ENCODE measurements at places on chromosomes 12 and 14. TPM values are rescaled to one million over a fixed set of nuclear protein-coding genes. Genes with fewer than 3 reads are reported as not detected.

GRCh38 chr12:105766029-105766428 lies 372.7 kb downstream of the NUAK1 start:
- no peak overlapping the region for H3K27ac ChIP-seq
- H3K27me3 ChIP-seq = no peaks in the 10 kb centered on the region
- H3K4me3 ChIP-seq = no peak overlapping the region

GRCh38 chr12:27973487-27973890 lies 956 bp upstream of the PTHLH start:
- H3K27me3 ChIP-seq = peaks cover 18% of the 10 kb centered on the region
- H3K4me3 ChIP-seq = no peak overlapping the region
- H3K27ac ChIP-seq = no peak overlapping the region

DNA sequence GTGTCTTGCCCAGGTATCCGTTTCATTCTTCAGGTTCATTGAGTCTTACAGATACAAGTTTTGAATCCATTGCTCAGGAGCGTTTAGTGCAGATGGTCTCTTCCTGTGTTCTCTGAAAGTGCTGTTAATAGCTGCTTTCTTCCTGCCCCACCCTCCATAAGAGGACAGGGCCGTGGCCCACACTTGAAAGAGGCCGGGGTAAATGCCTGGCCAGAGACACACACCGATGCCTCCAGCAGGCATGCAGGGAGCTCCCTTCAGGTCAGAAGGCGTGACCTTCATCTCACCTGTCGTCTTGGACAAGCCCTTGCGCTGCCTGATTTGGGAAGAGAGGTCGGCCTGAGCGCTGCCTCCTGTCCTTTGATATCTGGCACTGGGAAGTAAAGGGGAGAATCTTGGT lies 11.6 kb downstream of the PRKAB1 start:
- peaks cover 47% of the 10 kb centered on the region for H3K36me3 ChIP-seq
- H3K4me3 ChIP-seq = no peak overlapping the region
- no peak overlapping the region for H3K27ac ChIP-seq

GRCh38 chr12:26276709-26277108 lies 81.3 kb downstream of the SSPN start:
- no peak overlapping the region for H3K27ac ChIP-seq
- no peak for DNase-seq
- no peaks in the 10 kb centered on the region for H3K4me1 ChIP-seq
- no peak overlapping the region for H3K4me3 ChIP-seq
- H3K36me3 ChIP-seq = no peaks in the 10 kb centered on the region
- H3K27me3 ChIP-seq = no peaks in the 10 kb centered on the region

DNA sequence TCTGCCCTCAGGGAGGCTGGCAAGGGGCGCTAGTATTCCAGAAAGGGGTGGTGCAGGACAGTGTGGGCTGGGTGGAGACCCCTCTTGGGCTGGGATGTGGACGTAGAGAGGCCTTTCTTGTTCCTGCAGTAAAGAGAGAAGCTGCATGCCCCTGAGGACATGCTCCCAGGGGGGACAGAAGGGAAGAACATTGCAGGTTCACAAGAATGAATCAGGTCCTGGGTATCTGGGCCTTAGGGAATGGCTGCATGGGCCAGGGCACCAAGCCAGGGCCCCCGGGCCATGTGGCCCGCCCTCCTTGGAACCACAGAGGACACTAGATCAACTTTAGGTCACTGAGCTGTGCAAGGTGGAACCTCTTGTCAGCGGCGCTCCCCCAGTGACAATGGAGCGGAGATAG lies 51.8 kb downstream of the ZNF664 start:
- H3K27me3 ChIP-seq = no peaks in the 10 kb centered on the region
- no peaks in the 10 kb centered on the region for H3K4me1 ChIP-seq
- no peaks in the 10 kb centered on the region for H3K36me3 ChIP-seq
- DNase-seq = no peak

- no peaks in the 10 kb centered on the region for H3K4me1 ChIP-seq
- no peaks in the 10 kb centered on the region for H3K27me3 ChIP-seq
- H3K4me3 ChIP-seq = no peak overlapping the region
These were observed 60.6 kb upstream of the ANO4 start for GRCh38 chr12:100733817-100734593.

- no peaks in the 10 kb centered on the region for H3K27me3 ChIP-seq
- no peak overlapping the region for H3K4me3 ChIP-seq
- H3K27ac ChIP-seq = no peak overlapping the region
These were observed 229.1 kb downstream of the KCNC2 start for GRCh38 chr12:74980510-74980909.

DNA sequence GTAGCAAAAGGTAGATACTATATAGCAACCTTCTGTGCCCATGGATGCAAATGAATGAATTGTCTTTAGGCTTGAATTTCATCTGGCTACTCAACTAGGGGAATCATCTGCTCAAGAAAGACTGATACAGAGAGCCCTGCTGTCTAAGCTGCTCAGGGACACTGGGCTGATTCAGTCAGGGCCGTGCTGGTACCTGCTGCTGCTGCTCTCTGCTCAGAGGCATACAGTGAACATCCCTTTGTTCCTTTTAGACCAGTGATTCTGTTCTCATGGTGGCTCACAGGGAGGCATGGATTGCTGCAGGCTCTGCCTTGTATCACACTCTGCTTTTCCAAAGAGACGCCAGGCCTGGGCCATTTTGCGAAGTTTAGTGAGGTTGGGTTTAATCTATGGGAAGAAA lies 14.1 kb downstream of the EIF2B2 start:
- no peaks in the 10 kb centered on the region for H3K27me3 ChIP-seq
- DNase-seq = no peak
- H3K36me3 ChIP-seq = peaks cover 39% of the 10 kb centered on the region
- H3K27ac ChIP-seq = no peak overlapping the region
- no peak overlapping the region for H3K4me3 ChIP-seq
- no peaks in the 10 kb centered on the region for H3K4me1 ChIP-seq

DNA sequence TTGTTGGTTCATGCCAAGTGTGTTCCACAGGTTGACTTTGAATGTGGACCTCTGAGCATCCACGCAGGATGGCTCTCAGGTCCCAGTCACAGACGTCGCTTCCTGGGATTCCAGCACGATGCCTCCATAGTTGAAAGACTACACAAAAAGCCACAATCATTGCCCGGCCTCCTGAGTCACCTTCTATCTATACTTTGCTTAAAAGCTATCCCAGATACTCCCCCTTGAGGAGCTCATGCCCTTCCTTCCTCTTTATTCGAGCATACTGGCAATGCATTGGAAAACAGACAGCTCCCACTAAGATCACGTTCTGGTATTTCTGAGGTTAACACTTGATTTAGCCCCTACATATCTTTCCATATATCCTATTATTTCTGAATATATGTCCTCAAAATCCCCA lies 40.1 kb downstream of the ZNF664 start:
- H3K27me3 ChIP-seq = no peaks in the 10 kb centered on the region
- H3K4me1 ChIP-seq = peaks cover 16% of the 10 kb centered on the region
- no peak for DNase-seq
- H3K4me3 ChIP-seq = no peak overlapping the region

DNA sequence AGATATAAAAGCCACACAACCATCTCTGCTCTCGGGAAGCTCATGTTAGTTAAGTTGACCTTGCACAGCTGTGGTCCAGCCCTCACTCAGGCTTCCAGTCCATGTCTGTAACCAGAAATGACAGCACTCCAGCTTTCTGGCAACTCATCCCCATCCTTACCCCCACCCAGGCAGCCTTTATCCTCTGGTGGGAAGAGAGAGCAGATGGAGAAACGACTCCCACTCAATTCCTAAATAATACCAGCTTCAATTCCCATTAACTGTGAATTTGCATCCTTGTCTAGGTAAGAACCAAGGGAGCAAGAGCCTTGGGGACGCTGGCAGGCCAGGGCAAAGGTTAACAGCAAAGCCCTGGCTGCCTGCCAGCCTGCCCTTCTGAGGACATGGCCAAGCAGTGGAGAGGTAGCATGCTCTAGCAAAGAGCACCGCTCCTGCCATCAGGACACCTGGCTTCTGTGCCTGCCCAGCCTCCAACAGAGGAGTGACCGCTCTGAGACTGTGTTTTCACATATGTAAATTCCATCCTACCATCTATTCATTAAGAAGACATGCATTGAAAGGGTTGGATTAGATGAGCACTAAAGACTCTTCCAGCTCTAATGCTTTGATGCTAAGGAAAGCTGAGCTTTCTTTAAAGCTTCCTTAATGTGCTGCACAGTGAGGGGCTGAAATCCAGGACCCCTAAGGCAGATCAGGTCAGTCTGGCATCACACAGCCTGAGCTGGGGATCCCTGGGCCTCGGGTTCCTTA lies 236.1 kb downstream of the GRIN2B start:
- H3K4me1 ChIP-seq = no peaks in the 10 kb centered on the region
- no peak overlapping the region for H3K4me3 ChIP-seq
- no peaks in the 10 kb centered on the region for H3K36me3 ChIP-seq

DNA sequence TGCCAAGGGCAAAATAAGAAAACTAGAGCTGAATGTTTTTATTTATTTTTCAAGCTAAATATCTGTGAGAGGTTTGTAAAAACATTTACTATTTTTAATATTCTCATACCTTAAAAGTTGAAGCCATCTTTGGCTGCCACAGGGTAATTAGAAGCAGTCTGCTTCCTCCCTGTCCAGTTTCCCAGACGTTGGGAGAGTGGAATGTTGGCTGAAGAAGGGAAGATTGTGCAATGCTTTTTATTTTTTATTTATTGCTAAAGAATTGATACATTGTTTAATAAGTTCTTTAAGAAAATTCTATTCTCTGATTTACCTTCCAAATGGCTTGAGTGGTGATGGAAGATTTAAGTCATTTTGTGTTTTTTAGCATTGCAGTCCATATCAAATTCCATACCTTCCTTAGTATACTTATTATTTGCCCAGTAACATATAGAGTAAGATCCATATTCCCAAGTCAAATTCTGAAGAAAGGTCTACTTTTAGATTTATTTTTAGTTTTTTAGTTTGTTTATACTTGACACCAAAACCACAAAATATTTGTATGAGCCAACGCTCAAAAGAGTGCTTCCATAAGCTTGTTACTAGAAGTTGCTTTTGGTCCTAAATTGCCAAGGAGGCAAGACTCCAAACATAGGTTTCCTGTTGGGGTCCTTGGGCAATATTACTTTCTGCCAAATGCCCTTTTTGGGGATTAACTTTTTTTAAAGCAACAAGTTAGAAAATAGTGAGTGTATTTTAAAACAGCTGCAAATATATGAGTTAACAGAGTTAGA lies 124.0 kb upstream of the CPM start:
- H3K4me3 ChIP-seq = no peak overlapping the region
- no peak for DNase-seq
- no peak overlapping the region for H3K27ac ChIP-seq
- no peaks in the 10 kb centered on the region for H3K27me3 ChIP-seq
- H3K4me1 ChIP-seq = peaks cover 22% of the 10 kb centered on the region

DNA sequence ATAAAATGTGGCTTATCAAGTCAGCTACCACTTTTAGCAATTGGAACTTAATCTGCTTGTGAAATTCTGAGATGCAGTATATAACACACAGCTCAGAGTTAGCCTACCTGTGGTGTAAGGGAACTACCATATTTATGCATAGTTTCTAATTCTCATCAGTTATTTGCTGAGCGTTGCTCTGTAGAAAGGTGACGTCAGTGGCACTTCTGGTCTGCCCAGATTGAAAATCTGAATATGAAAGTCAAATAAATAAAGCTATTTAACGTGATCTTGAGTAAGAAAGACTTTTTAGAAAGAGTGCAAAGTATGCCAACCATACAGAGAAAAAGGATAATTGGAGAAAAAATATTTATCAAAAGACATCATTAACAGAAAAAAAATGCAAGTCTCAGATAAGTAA lies 938.9 kb upstream of the NOVA1 start:
- H3K27ac ChIP-seq = no peak overlapping the region
- DNase-seq = no peak
- H3K27me3 ChIP-seq = no peaks in the 10 kb centered on the region

DNA sequence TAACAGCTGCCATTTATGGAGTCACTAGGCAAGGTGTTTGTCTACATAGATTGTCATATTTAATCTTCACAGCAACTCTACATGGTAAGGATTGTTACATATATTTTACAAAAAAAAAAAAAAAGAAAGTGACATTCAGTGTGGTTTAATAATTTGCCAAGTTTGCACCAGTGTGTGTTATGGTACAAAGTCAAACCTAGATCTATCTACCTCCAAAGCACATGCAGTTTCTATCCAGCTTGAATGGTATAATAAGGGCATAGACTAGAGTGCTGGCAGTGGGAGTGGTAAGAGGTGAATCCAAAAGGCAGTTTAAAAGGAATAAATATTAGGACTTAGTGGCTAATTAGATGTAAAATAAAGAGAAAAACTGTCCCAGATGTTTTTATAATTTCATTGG lies 66.2 kb upstream of the PCNX4 start:
- peak overlapping the region; percentile 64 for H3K27ac ChIP-seq
- no peak overlapping the region for H3K4me3 ChIP-seq
- no peaks in the 10 kb centered on the region for H3K36me3 ChIP-seq

- no peak for DNase-seq
- no peak overlapping the region for H3K27ac ChIP-seq
- H3K36me3 ChIP-seq = no peaks in the 10 kb centered on the region
- H3K4me3 ChIP-seq = no peak overlapping the region
- no peaks in the 10 kb centered on the region for H3K27me3 ChIP-seq
- no peaks in the 10 kb centered on the region for H3K4me1 ChIP-seq
These were observed 101.9 kb downstream of the TMTC3 start for GRCh38 chr12:88243982-88244381.

- H3K4me3 ChIP-seq = no peak overlapping the region
- no peak overlapping the region for H3K27ac ChIP-seq
- H3K4me1 ChIP-seq = no peaks in the 10 kb centered on the region
- no peak for DNase-seq
- no peaks in the 10 kb centered on the region for H3K36me3 ChIP-seq
These were observed 140.8 kb upstream of the CNTN1 start for GRCh38 chr12:40551466-40551865.

DNA sequence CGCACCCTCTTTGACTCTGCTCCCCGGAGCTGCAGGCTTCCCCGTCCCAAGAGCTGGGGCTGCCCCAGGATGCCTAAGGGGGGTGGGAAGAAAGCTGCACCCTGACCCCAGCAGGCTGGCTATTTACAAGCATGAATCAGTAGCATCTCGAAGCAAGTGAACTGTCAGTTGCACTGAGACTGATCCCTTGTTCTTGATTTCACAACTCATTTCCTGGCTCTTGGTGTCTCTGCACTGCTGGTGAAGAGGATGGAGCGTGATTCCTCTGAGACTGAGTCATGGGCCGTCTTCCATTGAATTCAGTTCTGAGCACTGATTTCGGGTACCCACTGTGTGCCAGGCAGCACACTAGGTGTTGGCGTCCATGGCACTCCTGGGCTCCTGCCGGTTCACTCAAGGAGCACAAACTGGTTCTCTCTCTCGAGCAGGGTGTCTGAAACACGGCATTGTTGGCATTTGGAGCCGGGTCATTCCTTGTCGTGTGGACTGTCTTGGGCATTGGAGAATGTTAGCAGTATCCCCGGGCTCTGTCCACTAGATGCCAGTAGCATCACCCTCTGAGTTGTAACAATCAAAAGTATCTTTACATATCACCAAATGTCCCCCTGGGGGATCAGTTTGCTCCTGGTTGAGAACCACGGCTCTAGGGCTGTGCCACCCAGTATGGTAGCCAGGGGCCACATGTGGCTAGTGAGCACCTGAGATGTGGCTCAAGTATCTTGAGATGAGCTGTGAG lies 86.9 kb downstream of the RIN3 start:
- H3K27me3 ChIP-seq = no peaks in the 10 kb centered on the region
- H3K27ac ChIP-seq = no peak overlapping the region
- no peaks in the 10 kb centered on the region for H3K4me1 ChIP-seq
- H3K4me3 ChIP-seq = no peak overlapping the region

The KRT6C gene
- not detected for polyA plus RNA-seq

The OASL gene
- polyA plus RNA-seq = 3.7 TPM

The FMNL3 gene
- polyA plus RNA-seq = 1.2 TPM

The OR4E2 gene
- polyA plus RNA-seq = not detected

The COX8C gene
- polyA plus RNA-seq = not detected

The FAM222A gene
- 2.0 TPM for polyA plus RNA-seq

The BDKRB2 gene
- 0.10 TPM for polyA plus RNA-seq

The FBLN5 gene
- 21.8 TPM for polyA plus RNA-seq

The KRT74 gene
- not detected for polyA plus RNA-seq

The ADAM20 gene
- 0.06 TPM for polyA plus RNA-seq

The ANKRD33 gene
- polyA plus RNA-seq = not detected

All from liver (tissue), 10 donors.